BE2C (cell line): ENCODE measurements at places on chromosomes 2 and 18.
A peak's percentile ranks its signal among the peaks of the same experiment; 100 is the strongest.

DNA sequence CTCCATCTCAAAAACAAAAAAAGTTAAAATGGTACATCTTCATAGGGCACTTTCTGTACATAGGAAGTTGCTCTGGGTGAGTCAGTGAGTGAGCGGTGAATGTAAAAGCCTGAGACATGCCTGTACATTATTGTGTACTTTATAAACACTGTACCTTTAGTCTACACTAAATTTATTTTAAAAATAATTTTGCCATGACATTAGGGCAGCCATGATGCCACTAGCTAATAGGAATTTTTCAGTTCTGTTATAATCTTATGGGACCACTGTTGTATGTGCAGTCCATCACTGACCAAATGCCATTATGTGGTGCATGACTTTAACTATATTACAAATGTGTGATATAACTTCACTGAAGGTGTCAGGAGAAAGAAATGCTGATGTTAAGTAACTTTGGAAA lies 11.0 kb upstream of the TXNDC2 start:
- DNase-seq = no peak

DNA sequence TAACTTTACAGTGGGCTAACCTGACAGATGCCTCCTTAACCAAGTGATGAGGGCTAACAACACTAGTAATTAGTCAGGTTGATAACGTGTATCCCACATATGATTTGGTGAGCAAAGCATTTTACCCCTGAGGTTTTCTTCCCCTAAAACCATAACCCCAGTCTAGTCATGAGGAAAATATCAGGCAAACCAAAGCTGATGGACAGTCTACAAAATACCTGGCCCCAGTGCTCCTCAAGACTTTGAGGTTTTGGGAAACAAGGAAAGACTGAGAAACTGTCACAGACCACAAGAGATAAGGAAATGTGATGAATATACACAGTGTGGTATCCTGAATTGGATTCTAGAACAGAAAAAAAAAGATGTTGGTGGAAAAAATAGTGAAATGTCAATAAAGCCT lies 28.5 kb downstream of the MAP3K20 start:
- DNase-seq = no peak

DNA sequence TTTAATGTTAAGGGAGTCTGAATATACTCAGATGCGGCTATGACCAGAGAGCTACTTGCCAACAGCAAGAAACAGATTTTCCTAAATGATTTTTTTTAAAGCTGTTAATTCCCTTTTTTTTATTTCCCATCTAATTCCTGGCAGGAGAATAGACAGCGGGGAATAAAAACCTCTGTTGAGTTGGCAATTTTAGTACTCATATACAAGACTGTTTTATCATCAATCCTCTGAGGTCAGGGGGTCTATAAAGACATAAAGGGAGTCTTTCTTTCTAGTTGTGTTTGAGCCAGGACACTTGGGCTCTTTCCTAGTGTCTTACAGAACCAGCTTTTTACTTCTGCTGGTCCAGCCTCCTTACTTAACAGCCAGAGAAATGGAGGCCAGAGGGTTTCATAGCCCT lies 29.4 kb downstream of the MAIP1 start:
- no peak for DNase-seq

- peak; percentile 81 for DNase-seq
These were observed 20.5 kb upstream of the KIF1A start for GRCh38 chr2:240840435-240841060.

- DNase-seq = no peak
These were observed 5.0 kb downstream of the EMILIN2 start for GRCh38 chr18:2851771-2852170.

DNA sequence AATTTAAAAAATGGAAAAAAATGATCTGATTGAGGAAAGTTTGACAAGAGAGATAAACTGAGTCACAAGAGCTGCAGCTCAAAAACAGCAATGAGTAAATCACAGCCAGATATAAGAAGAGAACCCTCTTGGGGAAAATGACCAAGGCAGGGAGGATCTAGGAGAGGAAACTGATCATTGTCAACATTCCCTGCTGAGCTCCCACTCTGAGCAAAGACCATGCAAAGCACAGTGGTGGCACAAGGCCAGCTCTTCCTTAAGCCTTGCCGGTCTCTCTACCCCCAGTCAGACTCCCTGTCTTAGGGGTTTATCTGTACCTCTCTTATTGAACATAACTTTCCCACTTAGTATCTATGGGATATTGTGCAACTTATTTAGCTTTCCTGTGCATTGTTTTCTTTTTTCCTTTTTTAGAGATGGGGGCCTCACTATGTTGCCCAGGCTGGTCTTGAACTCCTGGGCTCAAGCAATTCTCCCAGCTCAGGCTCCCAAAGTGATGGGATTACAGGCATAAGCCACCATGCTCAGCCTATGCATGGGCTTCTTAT lies 54.0 kb upstream of the PPP1CB start:
- no peak for DNase-seq

DNA sequence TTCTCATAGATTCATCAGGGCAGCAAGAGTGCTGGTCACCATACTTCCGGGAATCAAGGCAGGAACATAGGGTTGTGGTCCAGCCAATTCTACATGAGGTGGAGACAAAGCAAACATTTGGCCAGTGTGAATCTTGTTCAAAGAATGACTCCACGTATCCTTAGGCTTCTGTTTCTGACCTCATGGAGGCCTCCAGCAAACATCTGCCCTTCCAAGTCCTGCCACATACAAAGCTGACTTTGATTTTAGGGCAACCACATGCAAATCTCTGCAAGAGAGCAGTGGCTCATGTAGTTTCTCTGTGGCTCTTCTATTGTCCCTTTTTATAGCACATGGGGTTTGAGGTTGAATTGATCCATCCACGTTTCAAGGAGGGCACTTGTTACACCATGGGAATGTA lies 132.1 kb upstream of the MMADHC start:
- DNase-seq = no peak

- no peak for DNase-seq
These were observed 72.7 kb upstream of the LYPD6B start for GRCh38 chr2:148965623-148966437.

DNA sequence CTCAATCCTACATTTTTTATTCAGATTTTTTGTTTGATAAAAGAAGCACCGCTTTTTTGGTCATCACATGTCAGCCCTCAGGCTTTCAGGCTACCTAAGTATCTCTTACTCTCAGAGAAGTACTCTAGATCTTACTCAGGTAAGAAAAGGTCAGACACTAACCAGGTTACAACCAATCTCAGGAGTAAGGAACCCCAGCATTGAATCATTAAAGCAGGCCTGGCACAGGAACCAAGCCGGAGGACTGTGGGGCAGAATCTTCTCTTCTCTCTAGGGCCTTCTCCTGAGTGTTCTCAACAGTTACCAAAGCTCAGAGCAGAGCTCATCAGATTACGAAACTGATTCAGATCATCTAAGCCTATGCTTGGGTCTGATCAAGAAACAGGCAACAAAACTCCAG lies 28.2 kb downstream of the RBMS1 start:
- DNase-seq = no peak

DNA sequence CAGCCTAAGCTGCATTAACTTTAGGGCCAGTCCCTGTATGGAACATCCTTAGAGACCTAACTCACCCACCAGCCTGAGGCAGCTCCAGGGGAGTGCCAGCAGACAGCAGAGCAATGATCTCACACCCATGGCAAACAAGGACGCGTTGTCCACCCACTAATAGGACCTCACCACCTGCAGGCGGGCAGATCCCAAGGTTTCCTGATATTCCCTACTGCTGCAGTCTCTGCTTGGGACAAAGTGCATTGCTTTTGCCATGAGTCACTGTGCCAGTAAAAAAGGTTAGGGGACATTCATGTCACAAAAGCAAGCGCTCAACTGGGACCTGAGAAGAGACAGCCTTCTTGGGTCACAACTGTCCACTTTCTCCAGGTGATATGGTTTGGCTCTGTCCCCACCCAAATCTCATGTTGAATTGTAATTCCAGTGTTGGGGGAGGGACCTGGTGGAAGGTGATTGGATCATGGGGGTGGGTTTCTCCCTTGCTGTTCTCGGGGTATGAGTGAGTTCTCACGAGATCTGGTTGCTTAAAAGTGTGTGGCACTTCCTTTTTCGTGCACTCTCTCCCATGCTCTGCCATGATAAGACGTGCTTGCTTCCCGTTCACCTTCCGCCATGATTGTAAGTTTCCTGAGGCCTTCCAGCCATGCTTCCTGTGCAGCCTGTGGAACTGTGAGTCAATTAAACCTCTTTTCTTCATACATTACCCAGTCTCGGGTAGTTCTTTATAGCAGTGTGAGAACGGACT lies 160.2 kb downstream of the MIB1 start:
- no peak for DNase-seq

DNA sequence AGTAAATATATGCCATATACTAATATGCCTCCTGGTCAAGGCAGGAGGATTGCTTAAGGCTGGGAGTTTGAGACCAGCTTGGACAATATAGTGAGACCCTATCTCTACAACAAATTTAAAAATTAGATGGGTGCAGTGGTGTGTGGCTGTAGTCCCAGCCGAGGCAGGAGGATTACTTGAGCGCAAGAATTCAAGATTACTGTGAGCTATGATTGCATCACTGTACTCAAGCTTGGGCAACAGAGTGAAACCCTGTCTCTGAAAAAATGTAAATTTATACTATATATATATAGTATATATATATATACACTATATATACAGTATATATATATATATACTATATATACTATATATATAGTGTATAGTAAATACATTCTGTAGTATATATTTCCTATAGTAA lies 30.0 kb upstream of the NPC1 start:
- DNase-seq = no peak

DNA sequence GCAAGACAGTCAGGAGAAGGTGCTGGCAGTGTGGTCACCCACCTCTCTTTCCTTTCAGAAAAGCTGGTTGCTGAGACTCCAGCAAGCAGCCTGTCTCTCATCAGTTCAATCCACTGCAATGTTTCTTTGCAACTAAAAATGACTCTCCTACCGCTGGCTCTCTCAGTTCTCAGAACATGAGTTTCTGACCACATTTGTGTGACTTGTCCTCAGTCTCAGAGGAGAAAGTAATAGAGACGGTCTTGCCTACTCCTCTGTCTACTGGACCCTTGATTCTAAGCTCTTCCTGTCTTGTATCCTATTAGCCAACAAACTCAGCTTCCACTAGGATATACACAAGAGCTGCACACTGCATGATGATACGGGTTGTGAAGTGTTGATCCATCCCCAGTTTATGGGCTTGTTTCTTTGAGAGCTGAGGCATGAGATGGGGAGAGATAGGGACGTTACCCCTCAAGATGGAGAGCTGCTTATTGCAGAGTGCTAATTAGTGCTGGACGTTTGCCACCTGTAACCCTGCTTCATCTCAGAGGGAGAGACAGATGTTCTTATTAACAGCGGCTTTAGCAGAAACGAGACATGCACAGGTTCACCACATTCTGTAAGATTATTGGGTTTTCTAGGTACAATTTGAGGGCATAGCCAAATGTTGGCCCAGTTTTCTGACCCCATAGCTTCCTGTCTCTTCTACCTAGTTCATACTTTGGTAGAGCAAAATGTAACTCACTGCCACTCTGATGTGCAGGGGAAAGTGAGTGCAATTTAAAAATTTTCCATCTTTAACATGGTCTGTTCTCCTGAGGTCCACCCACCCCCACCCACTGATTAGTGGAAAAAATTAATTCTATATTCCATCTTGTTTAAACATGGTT lies 32.4 kb upstream of the YWHAQ start:
- no peak for DNase-seq

DNA sequence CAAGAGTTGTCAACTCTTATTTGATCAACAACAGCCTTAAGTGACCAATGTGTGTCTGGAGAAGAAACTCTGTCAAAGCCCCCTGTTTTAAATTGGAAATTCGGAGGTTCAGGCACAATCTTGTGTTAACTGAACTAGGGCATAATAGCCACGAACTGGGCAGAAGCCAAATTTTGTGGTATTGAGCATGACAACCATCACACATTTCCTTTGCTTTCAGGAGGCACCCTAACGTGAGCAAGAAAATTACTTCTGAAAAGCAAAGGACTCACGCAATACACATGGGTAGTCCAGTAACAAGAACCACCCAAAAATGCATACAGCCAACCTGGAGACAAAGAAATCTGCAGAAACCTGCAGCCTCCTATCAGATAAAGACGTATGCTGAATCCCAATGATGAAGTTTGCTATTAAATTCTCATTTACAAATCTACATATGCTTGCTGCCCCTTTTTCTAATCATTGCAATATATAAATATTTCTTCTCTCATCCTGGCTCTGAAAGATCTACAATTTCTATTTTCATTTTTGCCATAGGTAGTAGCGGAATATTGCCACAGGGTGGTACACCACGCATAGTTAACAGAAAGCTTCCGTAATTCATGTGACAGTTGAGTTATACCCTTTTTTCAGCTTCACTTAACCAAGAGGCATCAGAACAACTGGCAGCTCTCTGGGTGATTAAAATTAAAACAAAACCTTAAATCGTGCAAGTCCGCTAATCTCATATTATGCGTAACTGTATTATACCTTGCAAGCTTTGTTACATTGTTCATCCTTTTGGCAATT lies 495.8 kb downstream of the NRXN1 start:
- peak; percentile 10 for DNase-seq
